ENCODE measurements at places on chromosomes 1 and 21.

DNA sequence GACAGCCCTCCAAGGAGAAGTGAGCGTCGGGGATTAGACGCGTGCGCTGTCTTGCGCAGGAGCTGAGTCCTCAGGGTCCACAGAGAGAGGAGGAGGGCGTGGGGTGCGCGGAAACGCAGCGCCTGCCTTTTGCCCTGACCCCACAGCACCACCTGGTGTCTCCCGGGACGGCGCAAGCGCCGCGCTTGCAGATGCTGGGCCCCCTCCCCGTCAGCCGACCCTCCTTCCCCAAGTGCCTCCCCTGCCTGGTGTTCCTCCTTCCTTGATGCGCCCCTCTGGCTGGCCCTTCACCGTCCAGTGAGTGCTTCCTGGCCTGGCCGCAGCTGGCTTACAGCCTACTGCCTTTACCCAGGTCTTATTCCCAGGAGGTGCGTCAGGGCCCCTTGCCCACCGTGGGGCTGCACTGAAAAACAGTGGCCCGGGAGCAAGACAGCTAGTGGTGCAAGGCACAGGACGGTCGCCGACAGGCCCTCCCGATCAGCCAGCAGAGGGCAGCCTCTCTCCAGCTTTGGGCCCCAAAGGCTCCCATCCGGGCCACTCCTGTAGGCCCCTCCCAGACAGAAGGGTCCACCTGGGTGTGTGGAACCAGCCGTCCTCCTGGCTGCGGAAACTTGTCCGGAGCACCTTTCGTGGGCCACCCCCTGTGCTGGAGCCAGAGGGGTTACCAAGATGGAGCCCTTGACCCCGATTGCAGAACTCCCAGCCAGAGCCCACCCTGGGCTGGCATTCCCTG, 12.9 kb upstream of the PHLDA3 start:
- DNase-seq = peak; percentile 76

GRCh38 chr1:113269168-113269963, 120.9 kb upstream of the MAGI3 start:
- DNase-seq = no peak

GRCh38 chr1:162091681-162092524, 22.4 kb downstream of the NOS1AP start:
- no peak for DNase-seq

DNA sequence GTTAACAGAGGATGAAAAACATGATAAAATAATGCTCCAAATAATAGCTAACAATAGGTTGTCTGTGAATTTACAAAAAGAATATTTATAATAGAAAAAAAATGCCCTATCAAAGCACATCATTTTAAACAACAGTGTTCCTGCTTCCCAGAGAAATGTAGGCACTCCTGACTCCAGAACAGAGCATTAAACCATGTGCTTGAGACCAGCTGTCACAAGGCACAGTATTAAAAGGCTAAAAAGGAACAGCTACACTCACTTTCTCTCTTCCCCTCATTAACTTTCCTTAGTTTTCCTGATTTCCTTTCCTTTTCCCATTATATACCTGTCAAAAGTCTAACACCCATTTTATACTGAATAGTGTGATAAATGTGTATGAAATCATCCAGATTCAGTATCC, 10.9 kb downstream of the VAV3 start:
- no peak for DNase-seq

DNA sequence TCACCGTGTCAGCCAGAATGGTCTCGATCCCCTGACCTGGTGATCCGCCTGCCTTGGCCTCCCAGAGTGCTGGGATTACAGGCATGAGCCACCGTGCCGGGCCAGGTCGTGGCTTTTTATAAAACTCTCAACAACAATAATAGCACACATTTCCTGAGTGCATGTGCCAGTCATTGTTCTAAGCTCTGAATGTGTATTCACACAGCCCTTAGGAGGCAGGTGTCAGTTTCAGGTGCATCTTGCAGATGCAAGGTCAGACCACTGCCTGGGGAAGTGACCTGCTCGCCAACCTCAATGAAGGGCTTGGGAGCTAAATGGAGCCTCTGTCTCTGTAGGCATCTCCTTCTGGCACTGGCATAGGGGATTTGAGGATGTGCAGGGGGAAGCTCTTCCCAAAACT, 1.6 kb upstream of the LEFTY2 start:
- DNase-seq = no peak

DNA sequence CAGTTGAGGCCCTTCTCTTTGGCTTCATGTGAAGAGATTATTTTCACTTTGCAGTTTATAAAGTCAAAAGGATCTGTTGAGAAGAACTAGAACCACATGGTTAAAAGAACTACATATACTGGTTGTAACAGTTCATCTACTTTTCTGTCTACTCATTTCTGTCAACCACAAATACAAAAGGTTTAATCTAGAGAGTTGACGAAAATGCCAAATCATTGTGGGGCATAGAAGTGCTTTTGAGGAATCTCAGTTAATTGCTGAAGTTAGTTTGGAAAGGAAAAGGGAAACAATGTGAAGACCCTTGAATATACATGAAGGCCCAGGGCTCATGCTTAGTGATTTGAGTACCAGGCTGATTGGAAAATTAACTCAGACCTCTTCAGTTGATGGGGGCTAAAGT, 415.7 kb upstream of the ZP4 start:
- no peak for DNase-seq

GRCh38 chr1:9278585-9279153, 14.0 kb upstream of the SPSB1 start:
- DNase-seq = no peak

DNA sequence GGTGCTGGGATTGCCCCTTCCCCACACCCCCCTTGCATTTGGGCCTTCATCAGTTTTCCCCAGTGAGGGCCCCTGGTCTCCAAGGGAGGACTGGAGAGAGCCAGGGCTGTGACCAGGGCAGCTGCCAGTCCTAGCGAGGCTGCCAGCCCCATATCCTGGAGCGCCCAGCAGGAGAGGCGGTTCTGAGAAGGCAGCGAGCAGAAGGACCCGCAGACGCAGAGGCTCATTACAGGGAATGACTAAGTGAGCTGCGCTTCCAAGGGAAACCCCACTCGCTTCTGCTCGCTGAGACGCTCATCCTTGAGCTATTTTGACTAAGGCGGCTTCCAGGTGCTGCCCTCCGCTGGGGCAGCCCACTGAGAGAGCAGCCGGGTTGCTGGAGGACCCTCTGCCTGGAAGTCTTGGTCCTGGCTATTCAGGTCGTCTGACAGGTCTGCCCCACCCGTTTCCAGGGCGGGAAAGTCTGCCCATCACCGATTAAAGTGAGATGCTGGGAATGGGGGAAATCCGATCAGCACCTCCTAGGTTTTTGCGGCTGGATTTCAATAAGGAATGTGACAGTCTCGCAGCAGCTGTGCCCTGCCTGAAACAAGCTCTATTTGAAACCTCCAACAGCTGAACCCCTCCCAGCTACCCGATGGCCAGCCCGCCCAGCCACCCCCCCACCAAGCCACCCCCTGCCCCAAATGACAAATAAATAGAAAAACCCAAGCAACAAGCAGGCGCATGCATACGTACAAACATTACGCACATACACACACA, 2.8 kb downstream of the KCNN3 start:
- DNase-seq = no peak

- DNase-seq = no peak
These were observed 23.8 kb upstream of the CENPF start for GRCh38 chr1:214579183-214579582.

- DNase-seq = no peak
These were observed 332.3 kb downstream of the COL11A1 start for GRCh38 chr1:102776071-102776470.

- DNase-seq = no peak
These were observed 32.3 kb downstream of the TMEM63A start for GRCh38 chr1:225849925-225850324.

DNA sequence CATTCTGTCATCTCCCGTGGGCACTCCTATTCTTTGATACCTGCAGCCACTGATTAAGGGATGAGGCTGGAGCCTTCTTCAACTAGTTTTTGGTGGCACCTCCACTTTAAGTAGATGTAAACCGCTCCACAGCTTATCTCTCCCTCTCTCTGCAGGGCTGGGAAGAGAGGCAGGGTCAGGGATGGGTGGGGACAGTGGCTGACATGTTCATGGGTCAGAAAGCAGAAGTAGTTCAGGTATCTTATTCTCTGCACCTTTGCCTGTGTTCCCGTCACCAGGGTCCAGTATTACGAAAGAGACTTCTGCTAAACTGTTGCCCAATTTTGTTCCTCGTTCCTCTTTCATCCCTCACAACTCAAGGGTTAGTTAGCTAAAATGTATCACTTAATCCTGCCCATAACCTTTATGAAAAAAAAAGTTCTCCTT, 51.7 kb upstream of the EDEM3 start:
- DNase-seq = no peak

- DNase-seq = peak; percentile 95
These were observed 378 bp upstream of the SMIM1 start for GRCh38 chr1:3772027-3772714.

GRCh38 chr1:112444269-112444668, 48.3 kb downstream of the CTTNBP2NL start:
- no peak for DNase-seq

GRCh38 chr1:155099331-155099730, 20.7 kb downstream of the EFNA3 start:
- no peak for DNase-seq

DNA sequence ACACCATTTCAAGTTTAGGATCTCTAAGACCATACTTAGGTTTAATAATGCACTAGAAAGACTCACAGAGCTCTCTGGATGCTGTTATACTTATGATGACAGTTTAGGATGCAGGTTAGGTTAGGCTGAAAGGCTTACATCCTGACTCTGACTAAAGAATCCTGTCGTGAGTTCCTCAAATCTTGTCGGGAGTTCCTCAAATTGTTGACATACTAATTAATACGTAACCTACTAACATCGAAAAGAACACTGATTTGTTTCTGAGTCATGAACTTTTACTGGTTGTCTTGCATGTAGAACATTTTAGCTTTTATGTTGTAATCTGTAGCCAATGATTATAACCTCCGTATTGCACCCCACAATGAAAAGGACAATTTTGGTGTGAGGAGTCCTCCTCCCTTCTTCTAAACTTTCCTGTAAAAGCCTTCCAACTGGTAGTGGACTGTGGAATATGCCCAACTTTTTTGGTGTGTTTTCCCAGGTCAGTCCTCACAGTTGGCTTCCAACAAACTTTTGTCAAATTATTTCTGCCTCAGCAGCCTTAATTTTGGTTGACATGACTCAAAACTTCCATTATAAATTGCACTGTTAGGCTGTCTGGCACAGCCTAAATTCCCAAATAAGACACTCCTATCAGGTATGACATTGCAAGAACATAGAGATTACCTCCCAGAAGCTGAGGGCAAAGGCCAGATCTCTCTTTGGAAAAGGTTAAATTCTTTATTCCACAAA, 107.9 kb upstream of the PALMD start:
- no peak for DNase-seq

GRCh38 chr1:24228311-24228710, 41.2 kb upstream of the IFNLR1 start:
- DNase-seq = no peak

DNA sequence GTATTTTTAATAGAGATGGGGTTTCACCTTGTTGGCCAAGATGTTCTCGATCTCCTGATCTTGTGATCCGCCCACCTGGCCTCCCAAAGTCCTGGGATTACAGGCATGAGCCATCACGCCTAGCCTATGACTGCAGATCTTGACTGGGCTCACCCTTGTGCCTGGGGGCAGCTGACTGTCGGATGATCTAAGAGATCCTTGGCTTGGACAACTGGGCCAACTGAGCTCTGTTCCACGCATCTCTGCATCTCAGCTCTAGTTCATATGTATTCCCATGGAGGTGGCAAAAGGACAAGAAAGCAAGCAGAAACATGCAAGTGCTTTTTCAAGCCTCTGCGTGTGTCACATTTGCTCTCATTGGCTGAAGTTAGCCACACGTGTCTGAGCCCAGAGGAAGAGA, 75.8 kb upstream of the SELENON start:
- no peak for DNase-seq

DNA sequence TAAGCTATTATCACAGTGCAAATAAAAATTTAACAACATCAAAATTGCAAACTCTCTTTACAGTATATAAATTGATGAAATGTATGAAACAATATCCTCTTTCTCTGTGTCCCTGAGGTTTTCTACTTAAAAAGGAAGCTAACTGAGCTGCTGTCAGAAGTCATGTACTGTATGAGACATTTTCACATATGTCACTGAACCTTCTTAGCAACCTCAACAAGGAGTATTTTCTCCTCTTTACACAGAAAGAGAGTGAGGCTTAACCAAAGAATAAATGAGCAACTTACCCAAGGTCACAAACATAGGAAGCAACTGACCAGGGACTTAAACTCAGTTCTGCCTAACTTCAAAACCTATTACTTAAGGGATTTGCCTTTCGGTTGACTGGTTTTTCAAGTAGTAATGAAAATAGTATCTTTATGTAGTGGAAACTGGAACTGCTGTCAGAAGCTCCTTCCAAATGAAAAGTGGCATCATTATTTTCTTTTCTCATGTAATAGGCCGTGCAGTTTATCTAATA, 288.9 kb downstream of the LRRIQ3 start:
- DNase-seq = no peak

Data from CD4-positive, alpha-beta T cell treated with Interleukin-6 at 100 ng/mL for 8 hours (primary cell).